ENCODE measurements at places on chromosomes 12 and 14.

GRCh38 chr14:57871459-57872080 is 5.7 kb upstream of the SLC35F4 start:
- no peak for DNase-seq

DNA sequence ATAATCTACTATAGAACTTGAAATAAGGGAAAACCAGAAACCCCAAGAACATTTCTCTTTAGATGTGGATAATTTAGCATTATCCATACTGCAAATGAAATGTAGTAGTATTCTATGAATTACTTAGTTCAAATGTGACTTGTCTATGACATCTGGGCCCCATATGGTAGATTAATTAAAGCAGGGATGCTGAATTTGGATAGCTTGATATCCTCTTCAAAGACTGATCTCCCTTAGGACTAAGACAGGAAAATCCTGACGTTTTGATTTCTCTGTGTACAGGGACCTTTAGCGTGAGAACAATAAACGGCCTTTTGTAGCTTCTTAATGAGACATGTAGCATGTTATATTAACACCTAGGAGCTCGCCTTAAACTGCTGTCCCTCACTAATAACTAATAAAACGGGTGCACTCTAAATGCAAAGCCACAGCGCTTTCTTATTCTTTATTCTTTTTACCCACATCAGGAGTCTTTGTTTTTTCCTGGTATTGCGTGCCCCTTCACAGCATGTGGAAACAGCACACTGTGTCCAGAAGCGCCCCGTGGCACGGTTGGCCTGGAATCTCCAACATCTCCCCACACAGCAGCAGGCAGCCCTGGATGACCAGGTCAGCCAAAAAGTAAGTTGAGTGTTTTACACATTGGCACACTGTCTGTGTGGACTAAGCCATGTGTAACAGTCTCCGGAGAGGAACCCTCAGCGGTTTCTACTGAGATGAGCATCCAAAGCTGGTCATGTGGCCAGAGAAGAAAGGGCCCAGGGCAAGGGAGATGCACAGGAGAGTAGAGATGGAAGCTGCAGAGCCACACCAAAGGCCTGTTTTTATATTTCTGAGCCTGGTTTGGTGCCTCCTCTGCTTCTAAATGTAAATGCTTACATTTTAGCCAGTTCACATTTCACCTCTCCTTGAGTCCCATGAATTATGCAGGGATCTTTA is 93.1 kb downstream of the SRGAP1 start:
- no peak for DNase-seq

- DNase-seq: no peak
Measured at GRCh38 chr12:25557830-25558436, 4.8 kb upstream of the LMNTD1 start.

DNA sequence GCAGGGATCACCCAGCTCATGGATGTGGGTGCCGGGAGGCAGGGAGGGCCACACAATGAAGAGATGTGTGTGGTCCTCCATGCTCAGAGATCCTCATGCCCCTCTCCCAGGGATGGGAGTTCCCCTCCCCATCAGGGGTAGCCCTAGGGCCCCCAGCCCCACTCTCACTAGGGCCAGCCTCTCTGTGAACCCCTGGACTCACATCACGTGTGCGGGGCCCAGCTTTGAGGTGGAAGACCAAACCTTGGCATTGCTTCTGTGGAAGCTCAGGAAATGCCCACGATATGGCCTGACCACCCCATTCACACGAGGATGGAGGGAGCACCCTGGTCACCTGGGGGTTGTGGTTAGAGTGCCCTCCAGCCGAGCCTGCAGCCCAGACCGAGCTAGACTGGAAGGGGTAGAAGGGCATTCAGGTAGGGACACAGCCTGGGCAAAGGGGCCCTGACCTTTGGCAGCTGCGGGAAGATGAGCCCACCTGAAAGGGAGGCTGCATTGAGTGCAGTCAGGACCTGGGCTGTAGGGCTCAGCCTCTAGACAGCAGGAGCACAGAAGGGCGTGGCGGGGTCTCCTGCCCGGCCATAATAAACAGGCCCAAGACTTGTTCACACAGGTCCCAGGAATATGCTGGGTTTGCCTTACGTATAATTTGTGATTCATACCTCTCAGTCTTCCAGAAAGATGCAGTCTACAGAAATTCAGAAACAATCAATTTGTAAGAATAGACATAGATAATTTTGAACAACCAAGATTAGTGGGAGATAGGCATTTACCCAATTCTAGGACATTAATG is 34.8 kb upstream of the RCOR1 start:
- DNase-seq: no peak

DNA sequence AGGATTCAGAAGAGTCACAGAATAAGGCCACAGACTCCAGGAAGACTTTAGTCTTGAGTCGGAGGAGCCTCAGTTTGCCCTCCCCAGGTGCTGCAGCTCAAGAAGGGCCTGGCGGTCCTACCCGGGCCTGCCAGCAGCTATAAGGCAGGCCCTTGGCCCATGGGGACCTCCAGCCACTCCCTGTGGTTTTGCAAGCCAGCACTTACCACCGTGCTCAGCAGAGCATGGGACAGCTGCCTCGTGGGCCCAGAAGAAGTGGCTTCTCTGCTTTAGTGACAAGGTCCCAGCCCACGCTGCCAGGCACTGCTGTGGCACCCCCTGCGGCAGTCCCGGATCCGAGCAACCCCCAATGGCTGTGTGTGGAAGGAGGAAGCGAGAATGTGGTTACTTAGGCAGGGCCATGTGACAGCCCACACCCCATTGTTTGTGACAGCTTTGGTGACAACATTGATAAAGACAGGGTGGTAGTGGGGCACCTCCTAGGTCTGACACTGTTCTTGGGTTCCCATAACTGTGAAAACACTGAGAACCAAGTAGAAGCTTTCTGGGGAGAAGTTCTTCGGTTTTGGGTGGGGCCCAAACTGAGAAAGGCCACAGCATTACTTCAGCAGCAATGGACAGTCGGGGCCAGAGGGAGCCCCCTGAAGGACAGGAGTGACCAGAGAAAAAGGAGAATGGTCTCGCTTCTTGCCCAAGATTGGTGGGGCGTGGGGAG is at the start of gene SELPLG:
SELPLG (minus strand) TSS at position 361 of the 715 bp plus-strand sequence. CDS start 9,587 bp downstream, outside the sequence.
- DNase-seq: peak; percentile 76

DNA sequence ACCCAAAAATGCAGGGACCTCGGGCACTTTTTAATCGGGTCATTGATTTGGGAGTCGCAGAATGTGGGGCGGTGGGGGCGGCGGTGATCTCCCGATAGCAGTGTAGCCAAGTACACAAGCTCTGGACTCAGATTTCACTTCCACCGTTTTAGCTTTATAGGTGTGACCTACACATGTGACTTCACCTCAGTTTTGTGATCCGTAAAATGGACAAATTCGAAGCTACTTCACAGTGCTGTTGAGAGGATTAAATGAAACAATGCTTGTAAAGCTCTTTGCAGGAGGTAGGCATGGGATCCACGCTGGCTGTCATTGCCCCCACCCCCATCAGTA is 478 bp downstream of the RITA1 start:
- no peak for DNase-seq

- DNase-seq: no peak
Measured at GRCh38 chr12:68474467-68475204, 136.1 kb upstream of the RAP1B start.

GRCh38 chr14:74577247-74577947 is 34.6 kb downstream of the LTBP2 start:
- DNase-seq: no peak

DNA sequence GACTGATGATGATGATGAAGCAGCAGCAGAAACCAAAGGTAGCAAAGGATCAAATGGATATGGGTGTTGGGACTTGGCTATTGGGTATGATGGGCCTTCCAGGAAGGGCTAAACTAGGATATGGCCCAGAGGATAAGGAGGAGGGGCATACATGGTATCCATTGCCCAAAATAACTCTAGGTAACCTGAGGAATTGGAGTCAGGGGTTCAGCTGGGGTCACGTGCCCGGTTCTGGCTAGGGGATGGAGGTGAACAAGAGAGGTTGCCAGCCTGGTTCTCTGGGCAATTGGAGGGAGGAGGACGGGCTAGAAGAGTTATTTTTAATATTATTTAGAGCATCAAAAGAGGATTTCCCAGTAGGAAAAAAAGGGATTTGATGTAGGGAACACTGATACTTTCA is 2.7 kb upstream of the ANKRD52 start:
- DNase-seq: no peak

- no peak for DNase-seq
Measured at GRCh38 chr14:64549791-64550620, at the start of gene PPP1R36. Gene PPP1R36 (plus strand): TSS chr14:64549961. CDS start chr14:64549998, 37 bp downstream.

- DNase-seq: no peak
Measured at GRCh38 chr12:5022025-5022424, 21.7 kb upstream of the KCNA5 start.

DNA sequence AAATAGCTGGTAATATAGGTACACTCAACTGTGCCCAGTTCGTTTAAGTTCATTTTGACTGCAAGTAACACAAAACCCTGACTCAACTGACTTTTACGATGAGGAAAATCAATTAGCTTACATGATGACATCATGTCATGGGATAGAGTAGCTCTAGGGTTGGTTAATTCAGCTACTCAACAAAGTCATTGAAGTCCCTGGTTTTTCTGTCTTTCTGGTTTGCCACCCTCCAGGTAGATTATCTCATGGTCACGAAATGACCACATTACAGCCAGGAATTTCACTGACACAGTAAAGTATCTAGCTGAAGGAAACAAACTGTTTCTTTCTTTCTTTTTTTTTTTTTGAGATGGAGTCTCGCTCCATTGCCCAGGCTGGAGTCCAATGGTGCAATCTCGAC is 68.5 kb upstream of the FUT8 start:
- no peak for DNase-seq

DNA sequence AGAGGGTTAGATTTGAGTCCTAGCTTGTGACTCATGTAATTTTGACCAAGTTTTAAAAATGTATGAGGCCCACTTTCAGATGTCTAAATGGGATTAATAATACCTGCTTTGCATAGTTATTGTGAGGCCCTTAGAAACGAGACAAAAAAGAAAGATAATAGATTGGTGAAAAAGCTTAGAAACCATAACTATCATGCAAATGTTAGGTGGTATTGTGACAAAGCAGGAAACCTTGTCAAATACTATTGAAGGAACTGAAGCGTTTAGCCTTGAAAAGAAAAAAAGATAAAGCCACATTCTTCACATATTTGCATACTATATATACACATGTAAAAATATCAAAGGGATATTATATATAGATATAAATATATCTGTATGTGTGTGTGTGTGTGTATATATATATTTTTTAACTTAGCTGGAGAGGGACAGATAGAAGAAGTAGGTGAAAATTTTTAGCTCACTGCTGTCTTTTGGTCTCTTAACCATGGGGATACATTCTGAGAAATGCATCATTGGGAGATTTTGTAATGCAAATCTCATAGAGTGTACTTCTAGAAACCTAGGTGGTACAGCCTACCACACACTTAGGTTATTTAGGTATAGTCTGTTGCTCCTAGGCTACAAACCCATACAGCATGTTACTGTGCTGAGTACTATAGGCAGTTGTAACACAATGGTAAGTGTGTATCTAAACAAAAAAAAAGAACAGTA is 270.3 kb downstream of the CCDC91 start:
- no peak for DNase-seq

- no peak for DNase-seq
Measured at GRCh38 chr12:109900752-109901580, 892 bp downstream of the TCHP start.

DNA sequence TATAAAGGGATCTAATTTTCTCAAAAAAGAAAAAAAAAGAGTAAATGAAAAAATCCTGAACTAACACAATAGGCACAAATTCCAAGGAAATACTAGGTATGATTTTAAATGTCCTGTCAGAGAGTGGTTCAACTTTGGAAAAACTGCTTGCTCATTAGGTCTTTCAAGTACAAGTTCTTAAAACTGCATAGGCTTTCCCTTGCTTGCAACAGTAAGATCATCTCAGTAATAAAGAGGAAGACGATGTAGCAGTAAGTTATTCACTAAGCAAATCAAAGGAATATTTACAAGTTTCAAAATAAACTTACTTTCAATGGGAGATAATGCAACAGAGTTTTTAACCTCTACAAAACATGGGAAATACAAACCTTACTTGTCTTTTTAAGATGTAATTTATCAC is 21.6 kb downstream of the CORO1C start:
- DNase-seq: no peak

DNA sequence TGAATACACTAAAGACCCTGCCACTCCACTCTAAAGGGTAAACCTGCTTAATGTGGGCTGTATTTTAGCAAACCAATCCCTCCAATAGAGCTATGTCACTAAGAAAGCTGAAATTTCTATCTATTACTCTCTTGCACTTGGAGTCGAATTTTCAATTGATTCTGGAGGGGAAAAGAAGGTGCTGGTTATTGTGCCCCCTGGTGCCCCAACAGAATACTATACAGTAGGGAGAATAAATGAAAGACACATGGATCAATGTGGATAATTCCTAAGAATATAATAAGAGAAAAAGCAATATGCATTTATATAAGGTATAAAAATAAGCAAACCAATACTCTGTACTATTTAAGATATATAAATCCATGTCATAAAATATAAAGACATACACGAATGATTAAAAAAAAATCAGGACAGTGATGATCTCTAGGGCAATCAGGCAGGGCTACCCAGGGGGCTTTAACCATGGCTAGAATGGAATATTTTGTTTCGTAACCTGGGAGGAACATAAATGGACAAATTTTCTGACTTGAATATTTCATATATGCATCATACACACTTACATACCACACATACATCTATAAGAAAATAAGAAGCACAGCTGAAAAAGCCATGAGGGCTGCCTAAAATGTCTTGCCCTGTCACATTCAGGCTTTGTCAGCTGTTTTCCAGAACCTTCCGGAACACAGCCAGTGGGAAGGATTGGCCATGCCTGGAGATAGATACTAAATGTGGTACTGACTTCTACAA is 54.4 kb downstream of the EFCAB11 start:
- DNase-seq: no peak

- no peak for DNase-seq
Measured at GRCh38 chr14:75714991-75715390, 53.9 kb downstream of the TTLL5 start.

DNA sequence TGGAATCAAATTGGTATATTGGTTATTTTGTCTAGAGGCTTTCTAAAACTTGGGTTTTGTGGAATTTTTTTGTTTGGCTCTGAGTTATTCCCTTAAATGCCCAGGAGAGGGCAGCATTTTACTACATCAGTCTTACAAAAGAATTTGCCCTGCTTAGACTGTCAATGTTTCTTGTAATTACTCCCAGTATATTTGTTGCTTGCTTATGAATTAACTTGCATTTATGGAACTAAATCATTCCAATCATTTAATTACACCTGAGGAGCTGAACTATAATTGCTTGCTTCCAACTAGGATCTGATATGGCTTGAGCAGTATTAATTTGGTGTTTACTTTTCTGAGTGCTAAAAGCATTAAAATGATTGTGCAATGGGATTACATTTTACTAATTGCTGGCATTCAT is 48.7 kb downstream of the MIPOL1 start:
- no peak for DNase-seq
